ENCODE measurements at places on chromosomes 5 and 9.

GRCh38 chr5:156258934-156259333 is 68.0 kb upstream of the SGCD start:
- no peak for DNase-seq

- no peak for DNase-seq
These were observed 1.7 kb downstream of the DENND4C start for GRCh38 chr9:19231904-19232822.

- DNase-seq, result no peak
These were observed 5.2 kb downstream of the HSPA5 start for GRCh38 chr9:125235804-125236519.

DNA sequence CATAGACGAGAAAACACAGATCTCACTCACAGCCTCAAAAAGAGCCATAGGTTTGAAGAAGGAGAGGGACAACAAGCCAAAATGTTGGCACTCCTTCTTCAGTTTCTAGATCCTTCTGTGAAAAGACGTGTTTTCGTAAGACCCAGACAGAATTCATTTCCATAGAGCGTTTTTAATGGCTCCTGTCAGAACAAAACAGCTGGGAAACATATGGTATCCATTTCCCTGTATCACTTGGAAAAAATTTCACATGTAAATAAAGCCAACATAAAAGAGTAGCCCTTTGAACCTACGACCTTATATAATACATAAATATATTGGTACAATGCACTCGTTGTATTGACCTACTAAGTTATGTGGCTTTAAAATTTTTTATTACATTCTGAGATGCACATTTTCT is 108.1 kb downstream of the SNCAIP start:
- no peak for DNase-seq

GRCh38 chr9:90219548-90220118 is 423.0 kb downstream of the DIRAS2 start:
- DNase-seq, result peak; percentile 1

DNA sequence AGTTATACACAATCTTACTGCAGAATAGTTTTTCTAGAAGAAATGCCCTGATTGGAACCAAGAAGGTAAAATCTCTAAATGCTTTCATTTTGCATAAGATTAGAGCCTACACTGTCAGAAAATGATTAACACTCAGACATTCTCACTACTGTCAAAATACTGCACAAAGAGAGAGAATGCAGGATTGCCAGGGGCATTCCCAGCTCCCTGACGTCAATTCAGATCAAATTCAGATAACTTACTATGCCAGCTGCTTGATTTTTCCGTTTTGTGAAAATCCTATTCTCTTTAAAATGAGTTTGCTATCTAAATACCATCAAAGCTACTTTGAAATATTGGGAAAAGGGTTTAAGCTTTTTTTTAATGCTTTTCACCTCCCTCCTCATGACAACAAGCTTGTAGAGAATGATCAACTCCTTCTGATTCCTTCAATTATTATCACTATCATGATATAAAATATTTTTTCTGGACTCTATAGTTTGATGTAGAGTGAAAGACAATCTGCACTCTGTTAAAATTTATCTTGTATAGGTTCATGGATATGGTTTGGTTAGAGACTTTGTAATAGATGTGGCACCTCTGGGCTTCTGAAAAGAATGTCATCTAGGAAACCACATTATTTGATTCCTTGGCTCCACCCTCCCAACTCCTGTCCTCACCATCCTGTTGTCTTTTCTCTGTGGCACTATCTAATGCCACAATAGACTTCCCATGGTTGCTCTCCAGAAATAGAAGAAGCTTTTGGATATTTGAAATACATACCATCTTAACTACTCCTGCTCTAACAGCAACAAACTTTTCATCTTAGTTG is 407.7 kb downstream of the PDE4D start:
- DNase-seq, result no peak

DNA sequence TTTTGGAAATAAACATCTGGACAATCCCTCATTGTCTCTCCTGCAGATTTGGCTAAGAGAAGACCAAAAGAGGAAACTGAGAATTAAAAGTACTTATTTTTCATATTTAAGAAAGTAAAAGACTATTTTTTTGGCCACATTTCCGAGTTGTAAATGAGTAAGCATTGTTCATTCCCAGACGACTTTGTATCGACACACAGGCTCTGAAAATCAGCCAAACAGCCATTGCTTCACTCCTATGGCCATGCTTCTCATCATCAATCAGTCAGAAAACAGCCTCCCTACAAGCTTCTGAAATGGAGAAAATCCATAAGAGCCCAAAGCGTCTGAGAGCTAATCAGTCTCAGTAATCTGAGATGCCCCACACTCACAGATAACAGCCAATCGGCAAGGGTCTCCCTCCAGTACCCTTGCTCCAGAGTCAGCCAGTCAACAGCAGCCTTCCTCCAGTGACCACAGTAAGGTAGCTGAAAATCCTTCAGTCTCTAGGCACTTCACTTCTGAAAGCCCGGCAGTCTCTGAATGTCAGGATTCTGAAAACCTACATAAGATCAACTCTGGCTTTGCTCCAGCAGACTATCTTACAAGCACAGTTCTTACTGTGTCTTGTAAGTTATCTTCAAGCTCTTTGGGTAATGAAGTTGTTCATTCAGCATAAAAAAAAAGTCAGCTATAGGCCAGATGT is 30.9 kb downstream of the CDO1 start:
- DNase-seq, result no peak

DNA sequence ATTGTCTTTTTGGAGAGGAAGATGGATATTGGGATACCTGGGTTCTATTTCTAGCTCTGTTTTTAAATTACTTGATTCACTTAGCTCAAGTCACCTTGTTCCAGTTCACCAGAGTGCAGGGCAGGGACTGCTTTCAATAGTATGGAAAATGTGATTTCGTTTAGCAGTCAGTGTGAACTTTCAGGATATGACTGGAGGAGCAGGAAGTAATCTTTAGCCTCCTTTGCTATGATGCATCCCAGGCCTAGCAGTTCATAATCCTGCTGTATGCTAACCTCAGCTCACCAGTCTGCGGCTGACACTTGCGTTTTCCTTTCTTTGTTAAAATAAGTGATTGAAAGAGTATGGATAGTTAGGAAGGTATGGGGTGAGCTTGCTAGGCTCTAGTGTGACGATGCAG is 169.7 kb downstream of the ARHGAP26 start:
- DNase-seq, result no peak

DNA sequence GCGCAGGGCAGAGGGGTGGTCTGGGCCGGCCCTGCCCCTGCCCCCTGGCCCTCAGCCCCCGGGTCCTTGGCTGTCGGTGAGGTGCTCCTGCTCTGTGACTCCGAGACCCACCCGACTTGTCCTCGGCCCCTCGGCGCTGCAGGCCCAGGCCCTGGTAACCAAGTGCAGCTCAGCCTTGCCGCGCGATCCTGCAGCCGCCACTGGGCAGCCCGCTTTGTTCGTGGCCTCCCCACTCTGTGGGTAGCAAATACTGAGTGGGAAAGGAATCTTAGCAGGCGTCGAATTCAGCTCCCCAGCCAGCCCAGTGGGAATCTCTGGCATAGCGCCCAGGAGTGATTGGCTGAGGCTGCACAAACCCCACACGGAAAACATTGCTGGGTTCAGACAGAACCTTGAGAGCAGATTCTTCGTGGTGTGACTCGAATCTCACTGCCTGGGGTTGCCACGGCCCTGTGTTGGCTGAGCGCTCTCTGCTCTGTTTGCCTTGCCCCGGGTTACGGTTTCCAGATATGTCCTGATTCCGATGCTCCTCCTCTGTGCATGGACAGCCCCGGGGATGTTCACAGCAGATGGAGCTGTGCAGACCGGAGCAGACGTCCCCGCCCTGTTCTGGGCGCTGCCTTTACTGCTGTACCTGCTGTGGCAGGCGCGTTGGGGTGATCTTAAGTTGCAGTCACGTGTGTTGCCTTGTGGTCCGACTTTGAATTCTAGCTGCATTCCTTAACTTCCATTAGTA is 13.4 kb upstream of the EXOC3 start:
- DNase-seq, result no peak

DNA sequence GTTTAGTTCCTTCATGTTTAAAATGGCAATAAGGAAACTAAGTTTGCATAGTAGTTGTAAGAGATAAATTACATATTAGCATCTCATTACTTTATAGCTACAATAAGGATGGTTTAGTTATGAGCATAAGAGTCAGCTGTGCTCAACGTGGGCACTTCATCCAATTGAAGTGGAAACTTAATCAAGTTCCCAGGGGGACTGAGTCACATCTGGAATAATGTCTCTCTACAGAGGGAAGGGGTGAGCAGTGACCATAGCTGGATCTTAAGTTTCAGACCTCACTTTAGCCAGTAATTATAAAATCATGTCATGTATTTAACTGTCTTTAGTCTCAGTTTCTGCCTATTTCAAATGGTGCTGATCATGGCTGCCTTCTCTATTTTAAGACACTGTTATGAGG is 36.8 kb upstream of the FAM240B start:
- no peak for DNase-seq

- DNase-seq, result no peak
These were observed at the start of gene PCDHGA8 for GRCh38 chr5:141392429-141393198. TSS of gene PCDHGA8 (plus strand) at chr5:141392633. CDS start at chr5:141392814, 181 bp downstream.

GRCh38 chr9:35508069-35508468 is 18.2 kb downstream of the RUSC2 start:
- DNase-seq, result no peak

GRCh38 chr9:105515811-105516413 is 42.0 kb upstream of the FKTN start:
- DNase-seq, result no peak

- no peak for DNase-seq
These were observed 473.0 kb downstream of the PLK2 start for GRCh38 chr5:57986761-57987341.

Data from activated naive CD4-positive, alpha-beta T cell (primary cell).